ENCODE measurements at places on chromosomes 3 and 15. TPM values are rescaled to one million over a fixed set of nuclear protein-coding genes. Genes with fewer than 3 reads are reported as not detected.

TGFBR2 gene
- 393 TPM for total RNA-seq

DAPK2 gene
- total RNA-seq = 3.7 TPM

PLSCR4 gene
- 28.3 TPM for total RNA-seq

CASR gene
- total RNA-seq = not detected

NTRK3 gene
- 19.6 TPM for total RNA-seq

ETV5 gene
- 22.7 TPM for total RNA-seq
